ENCODE measurements at places on chromosomes 1 and 21. TPM values are rescaled to one million over a fixed set of nuclear protein-coding genes. Genes with fewer than 3 reads are reported as not detected.

The GPA33 gene
- total RNA-seq = 0.19 TPM

The PIGR gene
- 0.13 TPM for total RNA-seq

The FAM177B gene
- total RNA-seq = not detected

The PDZK1IP1 gene
- not detected for total RNA-seq

The CDCP2 gene
- not detected for total RNA-seq

The APOBEC4 gene
- not detected for total RNA-seq

The C1orf94 gene
- total RNA-seq = not detected

The TLR5 gene
- total RNA-seq = 3.0 TPM
